H7 (cell line): ENCODE measurements at places on chromosomes 5 and 9. TPM values are rescaled to one million over a fixed set of nuclear protein-coding genes. Genes with fewer than 3 reads are reported as not detected.

DNA sequence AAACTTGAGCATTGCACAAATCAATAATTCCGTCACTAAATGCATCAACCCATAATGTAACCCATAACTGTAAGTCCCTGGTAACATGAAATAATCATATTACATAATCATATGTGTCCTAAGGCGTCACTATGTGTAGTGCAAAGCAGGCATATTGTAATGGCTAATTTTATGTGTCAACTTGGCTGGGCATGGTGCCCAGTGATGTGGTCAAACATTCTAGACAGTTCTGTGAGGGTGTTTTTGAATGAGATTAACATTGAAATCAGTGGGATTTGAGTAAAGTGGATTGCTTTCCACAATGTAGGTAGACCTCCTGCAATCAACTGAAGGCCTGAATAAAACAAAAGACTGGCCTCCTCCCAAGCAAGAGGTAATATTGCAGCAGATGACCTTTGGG is 794.4 kb upstream of the ACO1 start:
- no peak for DNase-seq

DNA sequence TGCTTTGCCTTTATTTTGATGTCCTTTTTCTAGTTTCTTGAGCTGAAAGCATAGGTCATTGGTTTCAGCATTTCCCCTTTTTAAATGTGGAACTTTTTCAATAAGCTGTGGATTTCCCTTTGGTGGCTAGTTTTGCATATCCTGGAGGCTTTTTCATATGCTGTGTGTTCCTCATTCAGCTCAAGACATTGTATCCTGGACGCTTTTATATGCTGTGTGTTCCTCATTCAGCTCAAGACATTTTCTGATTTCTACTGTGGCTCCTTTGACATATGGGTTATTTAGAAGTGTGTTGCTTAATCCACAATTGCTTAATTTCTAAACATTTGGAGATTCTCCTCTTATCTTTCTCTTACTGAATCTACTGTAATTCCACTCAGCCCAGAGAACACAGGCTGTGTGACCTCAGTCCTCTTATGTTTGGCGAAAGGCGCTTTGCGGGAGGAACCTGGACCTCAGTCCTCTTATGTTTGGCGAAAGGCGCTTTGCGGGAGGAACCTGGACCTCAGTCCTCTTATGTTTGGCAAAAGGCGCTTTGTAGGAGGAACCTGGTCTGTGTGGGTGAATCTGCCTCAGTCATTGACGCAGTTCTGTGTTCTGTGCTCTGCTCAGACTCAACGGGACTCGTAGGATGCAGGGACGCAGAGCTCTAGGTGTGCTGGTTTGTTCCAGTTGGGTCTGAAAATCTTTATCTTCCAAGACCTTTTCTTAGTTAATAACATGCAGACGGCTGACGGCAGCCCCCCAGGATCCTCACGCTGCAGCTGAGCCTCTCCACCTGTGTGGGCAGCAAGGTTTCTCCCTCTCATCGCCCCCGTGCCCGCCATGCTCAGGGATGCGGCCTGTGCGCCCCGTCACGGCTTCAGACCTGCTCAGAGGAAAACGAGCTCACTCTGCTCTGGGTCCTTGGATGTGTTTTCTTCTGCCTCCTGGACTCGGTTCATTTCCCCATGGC is 6.0 kb upstream of the SLC9A3 start:
- DNase-seq: no peak

GRAMD2B gene
- total RNA-seq: 4.1 and 7.1 TPM in 2 replicates

WDR38 gene
- not detected in 2 replicates for total RNA-seq
